Fibroblast of pulmonary artery (primary cell): ENCODE measurements at places on chromosomes 3 and 15.

DNA sequence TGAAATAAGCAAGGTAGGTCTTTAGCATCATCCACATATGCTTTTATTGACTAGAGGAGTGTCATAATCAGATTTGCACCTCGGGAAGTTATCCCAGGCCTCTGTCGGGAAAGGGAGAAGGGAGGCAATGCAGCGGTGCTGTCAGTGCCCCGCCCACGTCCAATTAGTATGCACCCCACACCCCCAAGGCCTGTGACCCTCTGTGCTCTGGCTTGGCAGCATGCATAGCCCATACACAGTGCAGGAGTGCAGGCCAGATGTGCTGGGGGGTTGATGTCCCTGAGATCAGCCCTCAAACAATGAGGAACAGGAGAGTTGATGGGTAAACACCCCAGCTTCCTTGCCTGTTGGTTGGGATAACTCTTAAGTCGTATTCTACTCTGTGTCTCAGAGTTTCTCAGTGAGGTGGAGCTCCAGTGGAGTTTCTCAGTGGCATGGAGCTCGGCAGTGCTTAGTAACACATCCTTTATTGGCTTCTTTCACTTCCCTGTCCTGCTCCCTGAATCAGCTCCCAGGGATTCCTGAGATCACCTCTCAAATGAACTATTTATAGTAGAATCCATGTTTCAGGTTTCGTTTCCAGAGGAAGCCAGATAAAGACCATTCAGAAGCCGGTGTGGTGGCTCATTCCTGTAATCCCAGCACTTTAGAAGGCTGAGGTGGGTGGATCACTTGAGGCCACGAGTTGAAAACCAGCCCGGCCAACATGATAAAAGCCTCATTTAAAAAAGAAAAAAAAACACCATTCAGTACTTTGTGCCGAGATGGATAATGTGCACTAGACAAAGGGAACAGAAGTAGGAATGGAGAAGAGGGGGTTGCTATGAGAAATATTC, 26.7 kb upstream of the NDUFB4 start:
- DNase-seq: peak; percentile 21

GRCh38 chr3:84245789-84246188, 713.0 kb upstream of the CADM2 start:
- DNase-seq: no peak

- no peak for DNase-seq
These were observed 19.0 kb upstream of the DMXL2 start for GRCh38 chr15:51641490-51642130.

DNA sequence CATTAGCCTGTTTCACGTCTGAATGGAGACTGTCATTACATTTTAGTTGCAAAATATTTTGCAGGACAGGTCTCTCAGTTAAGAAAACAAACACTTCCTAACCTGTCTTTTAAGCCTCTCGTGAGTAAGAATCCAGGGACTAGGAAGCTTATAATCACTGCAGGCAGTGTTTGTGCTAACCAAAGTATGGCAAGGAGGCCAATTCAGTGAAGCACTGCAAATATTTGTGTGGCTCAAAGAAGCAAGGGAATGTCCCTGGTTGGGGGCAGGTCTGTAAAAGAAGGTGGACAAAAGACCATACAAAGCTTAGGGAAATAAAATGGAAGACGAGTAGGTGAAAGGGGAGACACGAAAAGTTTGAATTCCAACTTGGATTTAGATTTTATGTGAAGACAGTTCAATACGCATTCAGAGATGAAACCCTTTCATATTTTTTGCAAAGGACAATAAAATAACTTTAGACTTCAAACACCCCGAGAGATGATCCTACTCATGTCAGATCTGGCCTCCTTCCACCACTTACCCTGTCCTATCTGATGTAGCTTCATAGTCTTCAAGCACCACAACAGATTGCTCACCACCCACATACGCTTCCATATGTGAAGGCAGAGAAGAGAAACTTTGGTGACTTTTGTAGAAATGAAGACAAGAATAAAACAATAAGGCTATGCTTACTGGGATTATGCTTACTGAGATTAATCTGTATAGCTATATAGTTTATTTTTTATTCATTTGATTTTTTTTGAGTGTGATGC, 240.9 kb downstream of the TUSC7 start:
- no peak for DNase-seq
